NCI-H2171 (cell line): ENCODE measurements at places on chromosomes 1 and 21.

- DNase-seq, result no peak
These were observed 98.0 kb downstream of the ETS2 start for GRCh38 chr21:38903690-38904139.

- DNase-seq, result peak; percentile 82
These were observed at the start of gene TTLL7 for GRCh38 chr1:83998498-83999315. TSS of gene TTLL7 (minus strand) at chr1:83999132. CDS start at chr1:83952211, 46,921 bp downstream.

- no peak for DNase-seq
These were observed 99.5 kb downstream of the UBE2U start for GRCh38 chr1:64302971-64303370.

GRCh38 chr1:184552446-184552845 is 165.6 kb downstream of the C1orf21 start:
- DNase-seq, result no peak

DNA sequence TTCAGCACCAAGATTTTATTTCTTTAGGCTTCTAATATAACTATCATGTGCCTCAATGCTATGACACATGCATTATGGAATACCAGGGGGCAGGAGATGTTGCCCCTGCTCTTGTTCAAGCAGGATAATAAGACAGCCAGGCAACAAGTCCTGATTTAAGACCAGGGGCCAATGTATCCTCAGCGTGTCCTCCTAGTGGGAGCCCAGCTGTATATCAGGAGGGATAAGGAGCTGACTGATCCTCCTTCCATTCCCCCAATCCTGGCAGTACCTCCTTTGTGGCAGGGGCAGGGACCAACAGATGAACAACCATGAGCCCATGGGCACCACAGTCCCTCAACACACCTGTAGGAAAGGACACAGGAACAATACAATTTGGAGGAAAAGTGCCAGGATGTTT is 29.3 kb downstream of the SORT1 start:
- no peak for DNase-seq

GRCh38 chr1:201734786-201735185 is 94.2 kb upstream of the IPO9 start:
- no peak for DNase-seq

GRCh38 chr1:160978510-160978927 is 23.9 kb upstream of the ITLN2 start:
- DNase-seq, result no peak

DNA sequence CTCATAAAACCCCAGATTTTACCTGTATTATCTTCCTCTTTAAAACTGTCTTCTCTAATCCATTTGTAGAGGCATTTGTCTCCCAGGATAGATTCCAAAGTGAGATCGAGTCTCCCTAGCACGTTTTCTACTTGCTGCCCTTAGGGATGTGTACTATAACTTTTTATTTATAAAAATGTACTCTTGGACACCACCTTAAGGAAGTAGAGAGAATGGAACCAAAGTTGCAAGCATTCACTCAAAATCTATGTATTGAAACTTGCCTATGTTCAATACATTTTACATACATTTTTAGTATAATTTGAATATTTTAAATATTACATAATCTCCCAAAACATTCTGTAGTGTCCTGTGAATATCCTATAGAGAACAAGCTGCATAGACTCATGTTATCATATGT is 842 bp upstream of the SPRR2A start:
- DNase-seq, result no peak

- no peak for DNase-seq
These were observed 10.4 kb downstream of the NUAK2 start for GRCh38 chr1:205310976-205311704.

DNA sequence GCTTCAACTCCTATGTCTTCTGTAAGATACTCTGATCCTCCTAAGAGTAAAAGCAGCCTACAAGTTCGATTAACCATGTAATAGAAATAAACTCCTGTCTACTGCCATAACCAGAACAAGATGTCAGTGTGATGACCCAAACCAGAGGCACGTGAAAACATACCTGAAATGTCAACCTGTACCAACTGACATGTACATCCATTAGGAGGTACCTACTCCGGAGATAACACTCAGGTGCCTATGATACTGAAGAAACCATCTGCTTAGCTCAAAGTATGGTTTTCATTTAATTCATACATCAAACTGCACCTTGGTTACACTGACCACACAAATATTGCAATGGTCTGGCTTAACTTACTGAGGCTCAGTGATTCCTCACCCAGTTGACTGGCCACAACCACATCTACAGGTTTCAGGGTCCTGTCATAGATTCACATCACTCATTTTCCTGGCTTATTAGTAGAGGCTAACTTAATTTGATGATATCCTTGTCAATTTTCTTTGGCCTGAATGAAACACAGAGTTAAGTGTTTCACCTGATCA is 4.4 kb downstream of the ITPKB start:
- DNase-seq, result no peak

DNA sequence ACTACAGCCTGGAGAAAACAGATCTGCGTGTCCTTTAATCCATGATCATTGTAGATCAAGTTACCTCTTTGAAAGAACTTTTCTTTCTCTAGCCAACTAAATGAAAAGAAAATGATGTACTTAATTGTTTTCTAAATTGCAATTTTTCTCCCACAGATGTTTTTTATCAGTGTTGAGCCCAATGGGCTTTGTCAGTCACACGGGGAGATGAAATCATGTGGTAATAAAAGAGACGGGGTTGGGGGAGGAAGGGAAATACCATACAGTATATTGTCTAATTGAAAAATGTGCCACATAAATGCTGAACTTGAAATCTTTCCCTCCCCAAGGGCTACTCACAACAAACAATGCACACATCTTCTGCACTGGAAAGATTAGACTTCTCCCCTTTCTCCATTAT is 58.4 kb downstream of the NTMT2 start:
- DNase-seq, result no peak

- DNase-seq, result no peak
These were observed 26.4 kb upstream of the CLIC6 start for GRCh38 chr21:34642211-34643075.

DNA sequence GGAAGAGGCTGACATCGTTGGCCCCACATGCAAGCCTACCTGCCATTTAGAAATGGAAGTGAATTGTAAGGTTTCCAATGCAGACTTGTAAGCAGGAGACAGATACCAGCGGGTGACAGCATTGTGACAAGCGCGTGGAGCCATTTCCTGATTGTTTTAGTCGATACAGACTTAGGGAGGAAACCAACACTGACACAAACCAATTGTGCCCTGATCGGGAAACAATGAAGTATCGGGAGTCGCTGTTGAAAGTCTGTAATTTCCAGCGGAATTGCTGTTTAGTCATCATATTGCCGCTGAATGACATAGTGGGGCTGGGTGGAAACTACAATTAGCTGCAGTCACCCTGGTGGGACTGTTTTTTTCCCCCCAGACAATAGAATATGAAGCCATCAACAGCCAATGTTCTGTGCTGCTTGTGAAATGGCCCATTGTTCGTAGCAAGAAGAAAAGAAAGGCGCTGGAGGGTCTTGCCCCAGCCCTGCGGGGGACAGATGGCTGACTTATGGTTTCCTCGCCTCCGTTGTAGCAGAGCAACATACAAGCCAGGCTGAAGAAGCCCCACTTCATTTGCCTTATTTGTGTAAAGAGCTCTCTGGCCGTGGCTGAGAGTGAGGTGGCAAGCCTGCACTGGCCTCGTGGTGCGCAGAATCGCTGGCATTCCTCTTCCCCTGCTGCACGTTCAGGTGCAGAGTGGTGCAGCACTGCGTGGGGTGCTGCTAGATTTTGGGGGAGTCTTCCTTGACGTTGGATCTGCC is 462.7 kb downstream of the CAMTA1 start:
- DNase-seq, result no peak

DNA sequence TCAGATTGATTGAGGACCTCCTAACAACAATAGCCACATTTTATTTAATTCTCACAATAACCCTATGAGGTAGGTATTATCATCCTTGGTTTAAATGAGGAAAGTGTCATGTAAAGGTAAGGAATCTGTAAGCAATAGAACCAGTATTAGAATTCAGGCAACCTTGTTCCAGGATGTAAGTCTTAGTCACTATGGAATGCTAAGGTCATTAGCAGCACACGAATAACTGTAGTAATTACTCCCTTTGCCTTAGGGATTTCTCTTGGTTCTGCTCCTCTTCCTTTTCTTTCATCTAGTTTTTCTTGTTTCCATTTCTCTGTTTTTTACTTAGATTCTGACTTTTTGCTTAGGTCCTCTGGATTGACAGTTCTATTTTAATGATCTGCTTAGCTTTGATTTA is 23.1 kb upstream of the ATP6V1G3 start:
- DNase-seq, result no peak

DNA sequence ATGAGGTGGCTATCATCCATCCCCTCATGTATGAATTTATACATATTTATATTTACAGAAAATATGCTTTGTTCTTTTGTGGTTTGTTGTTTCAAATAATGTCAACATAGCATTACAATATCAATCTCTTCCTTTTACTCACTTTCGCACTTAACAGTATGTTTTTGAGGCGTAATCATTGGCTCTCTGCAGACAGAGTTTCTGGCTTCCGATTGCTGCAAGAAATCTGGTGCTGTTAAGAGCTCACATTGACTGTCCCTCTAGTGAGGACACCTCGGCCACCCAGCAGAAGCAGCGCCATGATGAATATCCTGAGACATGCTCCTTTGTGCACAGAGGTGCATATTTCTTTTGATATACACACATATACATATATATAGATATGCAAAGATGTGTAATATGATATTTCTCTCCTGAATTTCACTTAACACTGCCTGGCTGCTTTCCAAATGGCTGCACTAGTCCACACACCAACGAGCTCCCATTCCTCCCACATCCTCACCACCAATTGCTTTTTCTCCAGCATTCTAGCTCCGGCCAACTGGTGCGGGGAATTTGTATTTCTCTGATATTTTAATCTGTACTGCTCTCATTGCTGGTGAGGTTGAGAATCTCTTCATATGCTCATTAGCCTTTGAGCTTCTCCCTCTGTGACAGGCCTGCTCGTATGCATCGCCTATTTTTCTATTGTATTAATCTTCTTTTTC is 248.4 kb downstream of the SIPA1L2 start:
- DNase-seq, result peak; percentile 12

DNA sequence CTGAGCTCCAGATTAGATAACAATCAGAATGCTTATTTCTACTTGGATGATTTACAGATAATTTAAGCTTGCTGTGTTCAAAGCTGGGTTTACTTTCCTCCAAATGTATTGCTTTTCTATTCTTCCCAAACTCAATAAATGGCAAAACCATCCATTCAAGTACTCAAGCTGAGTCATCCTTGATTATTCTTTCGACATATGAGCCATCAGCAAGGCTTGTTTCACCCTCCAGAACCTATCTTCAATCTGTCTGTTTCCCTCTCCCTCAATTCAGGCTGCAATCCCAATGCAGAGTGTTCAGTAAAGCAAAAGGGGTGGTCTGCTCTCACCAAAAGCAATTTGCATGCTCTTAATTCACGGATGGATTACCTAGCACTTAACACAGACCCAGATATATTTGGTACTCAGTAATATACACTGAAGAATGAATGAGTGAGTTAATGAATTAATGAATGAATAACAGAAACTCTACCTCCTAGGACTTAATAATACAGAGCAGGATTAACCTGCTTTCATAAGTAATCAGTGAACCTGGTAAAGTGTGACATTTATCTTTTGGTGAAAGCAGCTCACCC is 41.9 kb downstream of the DDR2 start:
- no peak for DNase-seq

GRCh38 chr1:47190857-47191256 is 1.0 kb upstream of the PDZK1IP1 start:
- no peak for DNase-seq

DNA sequence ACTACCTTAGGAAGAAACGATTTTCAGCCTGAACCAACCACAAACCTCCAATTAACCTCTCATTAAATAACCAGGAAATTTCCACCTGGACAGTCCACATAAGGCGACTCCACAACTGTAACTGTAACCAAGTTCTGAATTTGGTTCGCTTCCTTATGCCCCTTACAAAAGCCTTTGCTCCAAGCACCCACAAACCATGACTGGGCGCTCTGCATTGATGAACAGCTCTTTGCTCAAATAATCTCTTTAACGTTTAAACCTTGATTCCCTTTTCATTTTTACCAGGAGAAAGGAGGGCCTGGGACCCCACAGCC is 38.2 kb upstream of the ZNF124 start:
- no peak for DNase-seq

- DNase-seq, result no peak
These were observed 3.1 kb downstream of the RNF220 start for GRCh38 chr1:44408212-44408582.

DNA sequence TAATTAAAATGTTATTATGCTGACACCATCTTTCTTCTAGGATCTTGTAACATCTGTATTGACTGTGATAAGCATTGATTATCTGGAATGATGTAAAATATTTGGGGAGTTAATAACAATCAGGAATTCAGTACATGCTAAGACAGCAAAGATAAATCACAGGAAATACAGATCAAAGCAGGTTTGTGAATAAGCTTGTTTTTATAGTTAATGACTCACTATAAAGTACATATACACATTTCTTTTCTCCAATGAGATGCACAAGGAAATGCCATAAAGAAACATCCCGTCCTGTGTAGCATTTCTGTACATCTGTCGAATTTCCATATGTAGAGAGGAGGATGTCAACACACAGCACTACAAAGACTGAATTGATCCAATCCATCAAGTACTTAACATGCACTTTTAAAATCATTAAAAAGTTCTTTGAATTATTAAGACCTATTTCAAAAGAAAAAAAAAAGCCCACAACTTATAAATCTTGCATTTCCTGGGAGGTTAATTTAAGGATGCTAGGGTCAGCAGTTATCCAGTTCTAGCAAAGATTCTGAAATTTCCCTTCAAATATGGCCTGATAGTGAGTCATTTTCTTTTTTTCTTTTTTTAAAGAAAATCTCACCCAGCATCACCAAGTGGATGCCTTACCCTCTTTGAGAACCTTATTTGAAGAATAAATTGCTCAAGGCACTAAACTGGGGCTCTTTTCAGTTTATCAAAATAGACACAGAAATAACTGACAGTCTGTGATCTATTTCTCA is 243.2 kb upstream of the NR5A2 start:
- DNase-seq, result no peak

DNA sequence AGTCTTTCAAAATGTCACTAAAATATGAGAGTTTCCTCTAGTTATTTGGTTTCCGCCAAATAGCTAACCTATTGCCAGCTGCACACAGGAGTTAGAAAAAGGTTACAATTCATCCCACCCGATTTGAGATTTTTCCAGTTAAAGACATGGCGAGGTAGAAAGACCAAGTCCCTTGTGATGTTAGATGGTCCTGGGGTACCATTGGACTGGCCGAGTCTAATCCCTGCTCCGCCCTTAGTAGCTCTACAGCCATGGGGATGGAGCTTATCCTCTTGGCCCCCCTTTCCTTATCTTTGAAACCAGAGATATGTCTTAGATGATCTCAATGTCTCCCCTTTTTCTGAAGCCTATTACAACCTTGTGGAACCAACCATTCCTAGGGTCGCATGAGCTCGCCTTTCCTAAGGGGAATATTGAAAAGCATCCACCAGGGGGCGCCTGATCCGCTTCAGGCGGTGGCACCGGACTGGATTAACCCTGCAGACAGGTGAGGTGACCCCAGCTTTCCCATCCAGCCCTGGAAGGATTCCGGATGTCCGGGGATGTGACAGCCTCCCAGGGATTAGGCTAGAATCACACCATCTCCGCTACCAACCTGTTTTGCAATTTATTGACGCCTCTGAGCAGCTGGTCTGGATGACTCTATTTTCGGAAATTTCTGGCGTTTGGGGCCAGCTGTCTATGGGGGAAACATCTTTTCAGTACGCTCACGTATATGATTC is 68.3 kb upstream of the SIM2 start:
- peak; percentile 43 for DNase-seq
